NCI-H1930 (cell line): ENCODE measurements at places on chromosomes 4 and X.

DNA sequence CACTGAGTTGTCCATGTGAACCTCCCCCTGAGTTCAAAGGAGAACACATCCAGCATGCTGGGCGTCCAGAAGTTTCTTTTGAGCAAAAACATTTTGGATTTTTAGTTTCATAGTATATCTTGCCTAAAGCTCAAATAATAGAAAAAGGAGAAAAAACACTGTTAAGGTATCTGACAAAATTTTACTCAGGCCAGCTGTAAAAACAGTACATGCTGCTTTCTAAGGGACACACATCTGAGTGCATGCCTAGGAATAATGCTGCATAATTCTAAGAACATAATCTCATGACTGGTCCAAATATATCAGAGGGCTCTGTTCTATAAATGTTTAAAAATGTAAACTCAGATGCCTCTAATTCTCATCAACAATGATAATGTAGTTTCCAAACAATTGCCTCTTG lies 561.3 kb upstream of the INTU start:
- no peak for DNase-seq

GRCh38 chrX:97968376-97969163 lies 1084.9 kb downstream of the RPA4 start:
- no peak for DNase-seq

DNA sequence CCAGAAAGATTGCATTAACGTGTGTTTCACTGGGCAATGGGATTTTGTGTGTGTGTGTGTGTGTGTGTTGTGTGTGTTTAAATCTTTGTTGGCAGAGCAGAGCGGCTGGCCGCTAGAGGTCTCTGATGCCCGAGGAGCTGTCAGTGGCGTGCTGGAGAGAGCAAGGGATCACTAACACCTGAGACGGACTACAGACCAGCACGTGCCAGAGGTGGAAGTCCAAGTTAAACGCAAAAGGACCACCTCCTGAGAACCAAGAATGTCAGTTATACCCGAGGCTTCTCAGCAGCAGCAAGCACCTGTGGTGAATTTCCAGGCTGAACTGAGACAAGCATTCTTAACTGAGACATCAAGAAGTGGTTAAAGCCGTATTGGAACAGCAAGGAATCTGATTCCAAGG lies 9.0 kb upstream of the SLC25A14 start:
- peak; percentile 41 for DNase-seq

GRCh38 chr4:77332696-77333270 lies 175.8 kb downstream of the CCNG2 start:
- DNase-seq, result no peak

DNA sequence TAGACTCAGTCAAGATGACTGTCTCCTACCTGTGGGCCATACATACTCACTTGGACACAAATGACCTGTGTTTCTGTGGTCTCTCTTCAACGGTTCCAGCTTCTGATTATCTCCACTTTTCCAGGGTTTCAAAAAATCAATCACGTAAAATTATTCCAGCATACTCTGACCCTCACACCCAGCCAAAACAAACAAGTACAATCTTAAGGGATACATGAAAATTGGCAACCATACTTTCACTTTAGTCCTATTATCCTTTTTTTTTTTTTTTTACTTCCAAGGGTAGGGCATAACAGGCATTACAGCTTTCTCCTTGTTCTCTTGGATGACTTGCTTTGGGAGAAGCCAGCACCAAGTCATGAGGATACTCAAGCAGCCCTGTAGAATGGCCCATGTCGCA lies 225.8 kb upstream of the GALNT7 start:
- no peak for DNase-seq

GRCh38 chr4:168755598-168756477 lies 254.2 kb downstream of the CBR4 start:
- no peak for DNase-seq

DNA sequence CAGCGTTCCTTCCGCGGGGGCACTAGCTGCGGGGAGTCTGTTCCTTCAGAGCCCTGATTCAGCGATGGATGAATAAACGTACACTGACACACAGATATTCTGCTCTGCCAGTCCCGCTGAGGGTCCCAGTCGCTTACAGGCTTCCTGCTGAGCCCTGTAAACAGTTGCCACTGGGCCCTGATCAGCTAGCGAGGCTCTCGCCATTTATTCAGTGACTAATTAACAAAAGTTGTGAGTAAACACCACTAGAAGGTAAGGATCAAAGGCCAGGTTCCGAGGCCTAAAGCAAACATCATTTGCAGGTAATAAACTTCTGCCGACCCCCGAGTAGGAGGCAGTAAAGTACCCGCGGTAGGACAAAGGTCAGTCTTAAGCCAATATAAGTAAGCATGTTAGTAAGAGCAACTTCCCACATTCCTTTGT lies 442.6 kb upstream of the GALNT7 start:
- no peak for DNase-seq

GRCh38 chrX:103157496-103158316 lies 57.2 kb upstream of the BEX4 start:
- DNase-seq, result no peak

- no peak for DNase-seq
These were observed 219.7 kb upstream of the FGF13 start for GRCh38 chrX:138931212-138931611.

- DNase-seq, result peak; percentile 2
These were observed 74.5 kb downstream of the GEMIN8 start for GRCh38 chrX:13955095-13955647.

GRCh38 chrX:103565752-103566151 lies 19.6 kb upstream of the TCEAL4 start:
- DNase-seq, result no peak

GRCh38 chr4:147059064-147059731 lies 113.5 kb upstream of the TTC29 start:
- DNase-seq, result no peak

- no peak for DNase-seq
These were observed 24.4 kb upstream of the LAMTOR3 start for GRCh38 chr4:99918656-99919055.
